ENCODE measurements at places on chromosomes 1 and 21. TPM values are rescaled to one million over a fixed set of nuclear protein-coding genes. Genes with fewer than 3 reads are reported as not detected.

DNA sequence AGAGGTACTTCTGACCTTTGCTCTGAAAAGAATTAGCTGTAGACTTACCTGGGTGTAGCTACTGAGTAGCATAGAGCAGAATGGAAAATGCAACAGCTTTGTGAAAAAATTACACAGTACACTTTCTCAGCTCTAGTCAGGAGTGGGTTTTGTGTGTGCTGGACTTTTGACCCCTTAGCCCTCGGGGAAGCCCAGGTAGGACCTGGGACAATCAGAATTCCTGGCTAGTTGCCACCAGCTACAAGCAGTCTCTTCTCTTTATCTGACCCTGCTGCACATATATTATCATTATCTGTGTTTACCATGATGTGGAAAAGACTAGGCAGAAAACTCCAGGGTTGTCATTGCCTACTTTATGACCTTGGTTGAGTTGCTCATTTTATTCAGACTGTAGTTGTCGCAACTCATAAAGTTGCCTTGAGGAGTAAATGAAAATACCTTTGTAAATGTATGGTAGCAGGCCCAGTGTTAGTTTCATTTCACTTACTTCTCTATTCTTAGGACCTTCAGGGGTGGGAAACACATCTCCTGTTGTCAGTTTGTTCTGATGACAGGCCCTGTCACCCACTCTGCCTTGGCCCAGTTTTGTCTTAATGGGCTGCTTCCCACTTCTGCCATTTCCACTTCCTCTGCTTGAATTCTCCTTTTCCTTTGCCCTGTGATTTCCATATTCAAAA is 5.4 kb downstream of the NEK7 start:
- no peaks in the 10 kb centered on the region for H3K27me3 ChIP-seq
- no peak overlapping the region for H3K4me3 ChIP-seq
- DNase-seq: peak; percentile 40
- no peaks in the 10 kb centered on the region for H3K36me3 ChIP-seq
- H3K27ac ChIP-seq: peak overlapping the region; percentile 62

DNA sequence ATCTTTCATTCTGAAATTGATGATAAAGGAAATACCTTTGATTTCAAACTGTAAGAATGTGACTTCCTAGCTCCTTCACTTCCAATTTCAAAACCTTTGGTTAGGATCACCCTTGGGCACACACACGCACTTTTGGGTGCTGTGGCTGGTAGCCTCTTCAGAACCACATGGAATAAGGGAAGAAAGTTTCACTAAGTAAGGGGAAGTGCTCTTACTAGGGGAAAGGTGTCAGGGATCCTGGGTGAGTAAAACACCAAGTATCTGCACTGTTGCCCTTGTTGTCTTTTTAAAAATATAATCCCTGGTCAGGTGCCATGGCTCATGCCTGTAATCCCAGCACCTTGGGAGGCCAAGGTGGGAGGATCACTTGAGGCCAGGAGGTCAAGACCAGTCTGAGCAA is 132.4 kb downstream of the SDCCAG8 start:
- H3K27me3 ChIP-seq: no peaks in the 10 kb centered on the region
- H3K4me1 ChIP-seq: peaks cover 4% of the 10 kb centered on the region
- no peak overlapping the region for H3K4me3 ChIP-seq
- no peak for DNase-seq
- no peaks in the 10 kb centered on the region for H3K36me3 ChIP-seq
- no peak overlapping the region for H3K27ac ChIP-seq

Gene NTMT2
- not detected for total RNA-seq

Gene PALMD
- total RNA-seq: not detected

Gene CRP
- total RNA-seq: not detected

Data from natural killer cell (primary cell).